ENCODE measurements at places on chromosomes 12 and 14.

DNA sequence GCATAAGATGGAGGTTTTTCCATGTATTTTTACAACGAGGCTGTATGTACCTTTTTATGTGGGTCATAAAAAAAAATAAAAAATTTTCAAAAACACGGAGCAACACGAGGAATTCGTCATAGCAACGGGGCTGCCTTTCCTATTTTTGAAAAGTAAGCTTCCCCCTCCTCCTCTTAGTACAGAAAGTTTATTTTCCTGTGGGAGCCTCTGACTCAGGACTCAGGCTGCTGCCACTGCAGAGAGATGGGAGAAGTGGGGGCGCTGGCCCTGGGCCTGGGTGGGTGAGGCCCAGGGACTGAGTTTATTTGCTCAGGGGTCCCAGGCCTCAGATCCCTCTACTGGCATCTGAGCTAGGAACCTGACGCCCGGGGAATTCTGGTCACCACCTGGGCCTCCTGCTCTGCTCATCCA is 10.2 kb upstream of the CMKLR1 start:
- no peak for DNase-seq

GRCh38 chr12:3168223-3169221 is 91.3 kb downstream of the TSPAN9 start:
- no peak for DNase-seq

DNA sequence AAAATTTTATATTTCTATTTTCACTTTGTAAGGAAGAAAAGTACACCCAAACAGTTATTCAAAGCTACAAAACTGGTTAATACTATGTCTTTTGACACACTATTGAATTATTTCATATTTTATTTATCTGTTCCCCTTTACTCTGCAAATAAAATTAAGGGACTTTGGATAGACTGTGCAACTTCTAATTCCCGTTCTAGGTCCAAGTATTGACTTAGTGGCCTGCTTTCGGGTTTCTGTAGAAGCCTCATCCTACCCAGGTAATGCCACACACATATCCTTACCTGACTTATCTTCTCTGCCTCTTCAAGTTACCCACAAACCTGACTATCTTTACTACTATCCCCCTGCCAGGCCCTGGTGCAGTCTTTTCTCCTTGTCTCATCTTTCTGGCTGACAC is 156.3 kb upstream of the TMTC2 start:
- no peak for DNase-seq

GRCh38 chr14:68964300-68965093 is 14.6 kb downstream of the ACTN1 start:
- no peak for DNase-seq

DNA sequence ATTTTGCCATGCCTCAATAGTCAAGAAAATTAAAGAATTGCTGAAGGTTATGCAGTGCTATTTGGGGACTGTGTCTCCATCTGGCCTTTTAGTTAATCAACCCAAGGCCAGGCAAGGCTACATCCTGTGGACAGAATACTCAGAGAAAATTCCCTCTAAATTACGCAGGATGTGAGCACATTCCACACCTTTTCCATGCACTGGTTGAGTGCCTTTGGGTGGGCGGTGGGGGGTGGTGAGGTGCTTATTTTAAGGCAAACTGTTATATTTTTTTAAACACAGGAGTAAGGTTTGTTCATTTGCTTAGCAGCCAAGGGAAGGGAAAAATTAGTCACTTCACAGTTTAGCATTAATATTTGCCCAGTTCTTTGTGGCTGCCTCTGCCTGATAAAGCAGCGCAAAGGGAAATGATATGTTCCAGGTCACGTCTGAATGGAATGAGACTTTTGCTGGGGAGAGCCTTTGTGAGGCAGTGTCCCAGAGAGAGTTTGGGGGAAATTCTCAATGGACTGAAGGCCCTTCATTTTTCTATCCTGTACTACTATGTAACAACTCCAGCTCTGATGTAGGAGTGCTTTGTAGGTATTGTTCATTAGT is 17.2 kb upstream of the KCNA5 start:
- DNase-seq, result no peak

- no peak for DNase-seq
Measured at GRCh38 chr12:50082644-50083043, 2.5 kb upstream of the SMARCD1 start.

DNA sequence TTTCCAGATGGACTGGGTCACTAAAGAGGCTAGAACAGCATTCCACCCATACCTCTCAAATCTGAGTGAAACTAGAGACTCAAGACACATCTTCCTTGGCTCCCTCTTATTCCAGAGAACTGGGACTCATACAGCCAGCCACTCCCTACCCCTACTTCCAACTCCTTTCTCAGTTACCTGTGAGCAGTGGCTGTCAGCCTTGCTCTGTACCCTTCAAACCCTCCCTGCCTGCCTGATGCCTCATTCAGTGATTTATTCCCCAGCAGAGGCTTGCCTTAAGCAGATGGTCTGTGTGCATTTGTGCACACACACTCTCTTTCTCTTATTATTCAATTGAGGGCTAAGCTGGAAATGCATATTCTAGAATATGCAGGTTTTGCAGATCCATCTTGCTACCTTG is 14.6 kb downstream of the GPR84 start:
- no peak for DNase-seq

DNA sequence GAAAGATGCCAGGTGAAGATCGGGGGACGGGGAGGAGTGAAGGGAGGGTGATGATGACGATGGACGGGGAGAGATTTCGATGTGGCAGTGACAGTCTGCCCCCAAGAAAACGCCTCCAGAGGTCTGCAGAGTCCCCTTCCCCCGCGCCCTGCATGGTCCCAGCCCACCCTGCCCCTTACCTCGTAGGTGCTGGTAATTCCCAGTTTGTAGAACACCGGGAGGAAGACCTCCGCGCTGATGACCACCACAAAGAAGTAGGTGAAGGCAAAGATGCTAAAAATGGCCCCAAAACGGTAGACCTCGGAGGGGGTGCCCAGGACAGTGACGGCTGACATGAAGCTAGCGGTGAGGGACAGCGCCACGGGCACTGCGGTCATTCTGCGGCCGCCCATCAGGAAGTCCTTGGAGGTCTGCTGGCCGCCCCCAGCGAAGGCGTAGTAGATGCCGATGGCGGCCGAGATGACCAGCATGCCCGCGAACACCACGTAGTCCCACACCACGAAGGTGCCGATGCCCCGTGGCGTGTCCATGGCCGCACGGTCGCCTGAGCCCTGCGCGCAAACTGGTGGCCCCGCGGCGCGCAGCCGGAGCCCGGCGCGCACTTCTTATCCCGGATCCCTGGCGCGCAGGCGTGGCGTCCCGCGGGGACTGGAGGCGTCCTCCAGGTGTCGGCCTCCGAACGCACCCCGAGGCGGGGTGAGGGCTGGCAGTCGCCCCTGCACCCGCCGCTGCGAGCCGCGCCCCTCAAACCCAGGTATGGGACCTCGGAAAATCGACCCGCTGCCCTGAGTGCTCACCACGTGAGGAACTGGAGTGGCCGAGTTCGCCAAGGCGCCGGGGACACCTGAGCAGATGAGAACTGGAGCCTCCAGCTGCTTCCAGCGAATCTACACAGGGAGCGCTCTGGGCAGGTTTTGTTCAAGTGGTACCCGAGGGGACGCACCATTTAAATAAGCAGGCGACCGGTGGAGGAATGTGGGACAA is at the start of gene SLC5A8:
SLC5A8 (minus strand) TSS at position 920 of the 984 bp plus-strand sequence; CDS start at position 530, 390 bp downstream.
- DNase-seq, result no peak

- peak; percentile 15 for DNase-seq
Measured at GRCh38 chr12:32134101-32134888, 27.6 kb downstream of the BICD1 start.

GRCh38 chr12:12219664-12220063 is 47.2 kb downstream of the LRP6 start:
- DNase-seq, result no peak

DNA sequence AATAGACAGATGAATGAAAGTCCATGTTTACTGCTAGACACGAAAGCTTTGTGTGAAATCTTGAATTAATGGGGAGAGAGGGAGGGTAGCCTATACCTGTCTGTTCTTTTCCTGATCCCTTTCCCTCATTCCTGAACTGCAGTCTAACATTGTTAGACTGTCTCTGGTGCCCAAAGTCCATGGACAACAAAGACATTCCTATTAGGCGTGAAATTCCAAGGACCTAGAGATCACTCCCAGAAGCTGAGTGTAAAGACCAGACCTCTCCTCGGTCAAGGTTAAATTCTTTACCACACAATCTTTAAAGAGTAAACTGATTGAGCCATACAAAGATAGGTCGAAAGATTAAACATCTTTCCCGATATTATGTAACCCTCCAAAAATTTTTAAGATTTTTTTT is 270.7 kb upstream of the GARIN2 start:
- DNase-seq, result no peak

GRCh38 chr14:69081271-69081670 is 71.6 kb downstream of the DCAF5 start:
- DNase-seq, result no peak

GRCh38 chr12:23028158-23028802 is 403.3 kb downstream of the ETNK1 start:
- DNase-seq, result no peak

DNA sequence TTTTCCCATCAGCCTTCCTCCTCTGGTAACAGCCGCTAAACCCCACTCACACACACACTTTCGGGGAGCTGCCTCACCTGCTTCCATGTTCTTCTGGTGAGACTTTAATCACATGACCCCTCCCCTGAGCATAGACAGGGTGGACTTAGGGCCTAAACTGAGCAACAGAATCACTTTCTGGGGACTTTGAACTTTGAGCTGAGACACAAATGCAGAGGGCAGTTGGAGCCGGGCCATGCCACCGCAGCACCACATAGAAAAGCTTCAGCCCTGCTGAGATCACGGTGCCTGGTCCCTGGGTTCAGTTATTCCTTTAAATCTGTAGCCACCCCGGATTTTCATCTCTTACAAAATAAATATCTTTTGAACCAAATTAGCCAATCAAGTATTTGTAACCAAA is 18.4 kb upstream of the MAP3K9 start:
- no peak for DNase-seq

- peak; percentile 33 for DNase-seq
Measured at GRCh38 chr14:54669721-54670561, 103.0 kb downstream of the SAMD4A start.

DNA sequence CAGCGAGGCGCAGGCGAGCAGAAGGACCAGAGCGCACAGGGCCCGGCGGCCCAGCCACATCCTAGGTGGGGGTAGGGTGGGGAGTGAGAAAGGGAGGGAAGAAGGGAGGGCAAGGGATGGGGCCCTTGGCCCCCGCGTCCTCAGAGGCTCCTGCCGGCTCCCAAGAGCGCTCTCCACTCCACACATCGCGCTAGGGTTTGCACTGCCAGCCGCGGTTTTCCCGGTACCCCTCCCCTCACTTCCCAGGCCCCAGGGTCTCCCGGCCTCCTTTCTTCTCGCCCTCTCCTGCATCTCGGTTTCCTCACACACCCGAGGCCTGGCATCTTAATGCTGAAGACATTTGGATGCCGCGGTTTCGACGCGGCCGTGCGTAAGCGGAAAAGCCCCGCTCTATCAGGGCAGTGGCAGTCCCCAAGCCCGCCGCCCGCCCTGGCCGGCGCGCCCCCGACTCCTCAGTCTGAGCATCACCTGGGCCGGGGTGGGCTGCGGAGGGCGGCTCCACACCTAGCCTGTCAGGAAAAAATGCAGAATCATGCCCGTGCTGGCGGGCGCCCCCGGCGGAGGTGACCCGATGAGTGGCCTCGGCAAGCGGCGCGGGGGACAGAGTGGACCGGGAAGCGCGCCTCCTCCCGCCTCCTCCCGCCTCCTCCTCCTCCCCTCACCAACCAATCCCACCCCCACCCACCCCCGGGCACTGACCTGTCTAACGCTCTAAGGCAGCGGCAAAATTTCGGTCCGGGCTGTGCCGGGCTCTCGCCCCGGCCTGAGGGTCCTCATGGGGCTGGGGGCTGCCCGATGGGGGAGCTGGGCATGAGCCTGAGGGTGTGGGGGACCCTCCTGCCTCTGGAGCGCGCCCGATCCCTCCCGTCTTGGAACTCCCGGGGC is 686 bp downstream of the B4GALNT1 start:
- no peak for DNase-seq

- no peak for DNase-seq
Measured at GRCh38 chr12:116135209-116135930, 142.1 kb downstream of the MED13L start.

- no peak for DNase-seq
Measured at GRCh38 chr14:19823178-19823577, 19.6 kb downstream of the OR4N2 start.

DNA sequence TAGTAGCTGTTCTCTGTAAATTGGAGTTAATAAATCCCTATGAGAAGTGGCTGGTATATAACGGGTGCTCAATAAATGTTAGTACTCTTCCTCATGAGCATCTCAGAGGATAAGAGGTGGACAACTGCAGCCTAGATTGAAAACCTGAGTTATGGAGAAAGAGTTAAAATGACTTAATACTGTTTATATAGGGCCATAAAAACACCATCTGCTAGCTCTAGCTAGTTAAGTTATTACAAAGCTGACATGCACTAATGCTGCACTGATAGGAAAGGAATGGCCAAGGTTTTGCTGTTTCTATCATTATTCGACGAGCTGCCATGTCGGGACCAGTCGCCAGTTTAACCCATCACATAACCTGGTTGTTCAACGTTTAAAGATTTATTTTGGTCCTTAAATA is 72.0 kb upstream of the SEL1L start:
- DNase-seq, result no peak

DNA sequence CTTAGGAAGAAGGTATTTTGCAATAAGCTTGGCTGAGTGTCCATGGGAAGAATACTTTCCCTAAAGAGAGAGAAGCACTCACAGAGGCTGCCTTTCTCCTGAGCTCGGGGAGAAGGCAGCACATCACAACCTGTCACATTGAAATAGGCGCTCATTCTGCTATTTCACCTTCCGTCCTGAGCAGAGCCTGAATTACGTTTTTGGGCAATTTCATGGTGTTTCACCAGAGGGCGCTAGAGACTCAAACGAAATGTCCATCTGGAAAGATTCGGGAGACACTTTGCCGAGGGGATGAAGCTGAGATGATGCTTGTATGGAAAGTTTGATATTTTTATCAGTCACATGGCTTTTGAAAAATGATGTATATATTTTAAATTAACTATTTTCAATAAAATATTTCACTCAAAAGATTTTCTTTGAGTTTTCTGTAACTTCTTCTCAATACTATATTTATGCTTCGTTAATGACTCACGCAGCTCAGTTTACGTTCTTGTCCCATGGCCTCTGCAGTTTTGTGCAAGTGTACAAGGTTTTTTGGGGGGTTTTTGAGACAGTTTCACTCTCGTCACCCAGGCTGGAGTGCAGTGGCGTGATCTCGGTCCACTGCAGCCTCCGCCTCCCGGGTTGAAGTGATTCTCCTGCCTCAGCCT is 17.4 kb upstream of the B4GALNT3 start:
- DNase-seq, result peak; percentile 51

DNA sequence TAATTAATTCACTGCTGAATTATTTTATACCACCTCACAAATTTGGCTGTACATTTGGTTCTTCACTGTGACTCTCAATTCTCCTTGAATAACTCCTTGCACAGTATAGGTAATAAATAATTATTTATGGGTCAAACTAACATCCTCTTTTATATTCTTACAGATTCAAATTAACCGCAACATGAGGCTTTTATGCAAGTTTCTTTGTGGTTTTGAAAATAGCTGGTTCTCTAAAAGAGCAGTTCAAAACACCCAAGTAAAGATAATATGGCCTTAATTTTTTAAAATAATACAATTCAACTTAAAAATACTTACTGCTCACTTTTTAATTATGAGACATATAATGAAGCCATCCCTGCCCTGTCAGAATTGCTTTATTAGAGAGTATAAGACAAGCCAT is 12.9 kb upstream of the TRIM9 start:
- no peak for DNase-seq
